ENCODE measurements at places on chromosomes 4 and X. TPM values are rescaled to one million over a fixed set of nuclear protein-coding genes. Genes with fewer than 3 reads are reported as not detected.

DNA sequence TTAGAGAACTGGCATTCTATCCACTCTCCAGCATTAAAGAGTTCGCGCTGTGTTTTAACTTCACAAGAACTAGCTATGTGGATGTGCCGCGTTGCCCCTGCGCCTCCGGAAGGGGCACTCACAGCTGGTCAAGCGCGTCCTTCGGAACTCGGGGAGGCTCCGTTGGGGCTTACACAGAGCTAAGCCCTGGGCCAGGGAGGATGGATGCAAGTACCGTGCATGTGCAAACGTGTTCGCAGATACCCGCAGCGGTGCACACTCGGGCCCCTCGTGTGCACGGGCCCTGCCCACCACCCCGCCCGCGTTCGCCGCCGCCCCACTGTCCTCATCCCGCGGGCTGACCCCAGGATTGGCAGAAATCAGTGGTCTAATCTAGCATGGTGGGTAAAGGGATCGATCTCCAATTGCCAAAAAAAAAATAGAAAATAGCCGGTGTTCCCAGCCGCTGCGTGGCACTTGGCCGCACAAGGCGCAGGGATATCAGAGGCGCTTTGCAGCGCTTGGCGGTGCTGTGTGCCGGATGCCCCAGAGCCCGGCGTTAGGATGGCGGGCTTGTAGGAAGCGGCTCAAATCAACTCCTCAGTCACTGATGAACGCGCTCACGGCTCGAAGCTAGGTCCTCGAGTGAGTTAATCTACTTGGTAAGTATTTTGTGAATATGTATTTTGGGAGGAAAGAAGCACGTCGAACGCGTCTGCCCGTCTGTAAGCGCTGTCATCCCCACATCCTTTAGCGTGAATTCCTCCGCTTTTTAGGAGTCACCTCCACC is 989 bp upstream of the PCDH10 start:
- peaks cover 49% of the 10 kb centered on the region for H3K4me1 ChIP-seq
- H3K36me3 ChIP-seq: no peaks in the 10 kb centered on the region
- peaks cover 70% of the 10 kb centered on the region for H3K27me3 ChIP-seq
- no peak for DNase-seq

The CT47B1 gene
- total RNA-seq: not detected

DNA sequence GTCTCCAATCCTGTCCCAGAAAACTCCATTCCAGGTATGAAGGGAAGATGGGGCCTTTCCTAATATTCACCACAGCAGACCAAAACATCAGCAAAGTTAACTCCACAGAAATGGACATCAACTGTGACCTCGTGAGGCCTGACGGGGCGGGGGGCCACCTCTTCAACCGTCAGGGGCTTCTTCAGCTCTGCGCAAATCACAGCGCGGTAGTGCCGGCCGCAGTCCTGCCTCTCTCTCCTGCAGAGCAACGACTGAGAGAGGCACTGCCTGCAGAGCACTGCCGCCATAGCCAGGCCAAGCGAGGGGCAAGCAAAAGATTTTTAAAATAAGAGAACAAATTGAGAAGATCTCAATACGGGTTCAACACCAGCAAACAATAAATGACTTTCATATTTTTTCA is 226.2 kb downstream of the STPG2 start:
- H3K36me3 ChIP-seq: no peaks in the 10 kb centered on the region
- DNase-seq: no peak
- H3K4me1 ChIP-seq: no peaks in the 10 kb centered on the region
- H3K4me3 ChIP-seq: no peak overlapping the region

DNA sequence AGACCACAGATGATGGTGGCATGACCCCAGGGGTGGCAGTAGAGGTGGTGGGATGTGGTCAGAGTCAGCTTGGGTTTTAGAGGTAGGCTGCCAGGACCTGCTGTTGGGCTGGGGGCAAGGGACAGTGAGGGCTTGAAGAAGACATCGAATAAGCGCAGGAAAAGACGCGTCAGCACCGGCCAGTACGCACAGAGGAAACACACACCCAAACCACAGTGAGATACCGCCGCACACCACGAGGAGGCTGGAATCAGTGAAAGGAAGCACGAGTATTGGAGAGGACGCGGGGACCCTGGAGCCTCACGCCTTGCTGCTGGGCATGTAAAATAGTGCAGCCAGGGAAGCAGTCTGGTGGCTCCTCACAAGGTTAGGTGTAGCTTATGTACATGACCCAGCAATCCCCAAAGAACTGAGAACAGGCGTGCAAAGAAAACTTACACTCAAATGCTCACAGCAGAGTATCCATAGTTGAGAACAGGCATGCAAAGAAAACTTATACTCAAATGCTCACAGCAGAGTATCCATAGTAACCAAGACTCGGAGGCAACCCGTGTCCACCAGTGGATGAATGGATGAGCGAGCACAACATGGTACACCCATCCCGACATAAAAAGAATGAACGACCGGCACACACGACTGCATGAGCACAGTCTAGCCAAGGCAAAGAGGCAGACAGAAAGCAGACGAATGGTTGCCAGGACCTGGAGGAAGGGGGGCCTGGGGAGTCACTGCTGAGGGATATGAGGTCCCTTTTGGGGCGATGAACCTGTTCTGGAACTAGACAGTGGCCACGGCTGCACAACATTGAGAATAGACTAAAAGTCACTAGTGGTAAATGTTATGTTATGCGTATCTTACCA is 13.3 kb downstream of the PDZD4 start:
- no peaks in the 10 kb centered on the region for H3K36me3 ChIP-seq
- H3K4me3 ChIP-seq: no peak overlapping the region
- peak overlapping the region; percentile 67 for H3K27ac ChIP-seq
- no peak for DNase-seq

DNA sequence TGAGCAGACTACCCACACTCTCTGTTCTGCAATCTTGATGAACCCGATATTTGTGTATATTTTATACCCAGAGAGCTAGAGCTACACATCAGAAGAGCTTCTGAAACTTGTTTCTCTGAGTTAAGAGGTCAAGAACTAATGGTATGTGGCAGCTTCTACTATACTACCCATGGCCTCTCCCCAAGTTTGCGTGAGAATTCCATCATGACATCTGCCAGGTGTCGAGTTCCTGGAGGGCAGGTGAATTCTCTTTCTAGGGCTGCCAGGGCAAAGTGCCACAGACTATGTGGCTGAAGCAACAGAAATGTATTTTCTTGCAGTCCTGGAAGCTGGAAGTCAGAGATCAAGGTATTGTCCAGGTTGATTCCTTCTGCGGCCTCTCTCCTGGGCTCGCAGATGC is 4.4 kb downstream of the SORCS2 start:
- no peak for DNase-seq
- no peak overlapping the region for H3K4me3 ChIP-seq
- H3K27ac ChIP-seq: no peak overlapping the region
- peaks cover 30% of the 10 kb centered on the region for H3K27me3 ChIP-seq

- H3K27ac ChIP-seq: no peak overlapping the region
- H3K36me3 ChIP-seq: no peaks in the 10 kb centered on the region
- no peaks in the 10 kb centered on the region for H3K4me1 ChIP-seq
Measured at GRCh38 chr4:154559141-154559493, 3.7 kb upstream of the FGB start.

The PFKFB1 gene
- total RNA-seq: 1.1 TPM

GRCh38 chrX:7552760-7553159 is 290.2 kb upstream of the VCX start:
- no peak for DNase-seq
- no peaks in the 10 kb centered on the region for H3K4me1 ChIP-seq
- no peak overlapping the region for H3K27ac ChIP-seq
- no peak overlapping the region for H3K4me3 ChIP-seq
- peaks cover 3% of the 10 kb centered on the region for H3K27me3 ChIP-seq

DNA sequence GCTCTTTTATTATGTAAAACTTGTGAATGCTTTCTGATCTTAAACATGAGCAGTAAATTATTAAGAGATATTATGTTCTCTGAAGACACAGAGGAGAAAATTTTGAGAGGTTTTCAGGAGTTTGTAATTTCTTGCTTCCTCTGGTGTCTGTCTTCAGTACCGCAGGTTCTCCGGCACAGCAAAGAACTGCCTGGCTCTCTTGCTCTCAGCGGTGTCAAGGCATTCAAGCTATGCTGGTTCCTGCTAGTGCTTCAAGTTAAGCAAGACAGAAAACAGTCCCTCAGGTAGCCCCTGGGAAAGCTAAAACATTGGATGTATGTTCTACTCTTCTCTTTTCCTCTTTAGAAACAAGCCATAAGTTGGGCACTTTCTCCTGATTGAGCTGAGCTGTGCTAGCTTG is 120.2 kb upstream of the CENPE start:
- peaks cover 39% of the 10 kb centered on the region for H3K36me3 ChIP-seq
- no peak overlapping the region for H3K4me3 ChIP-seq
- H3K27me3 ChIP-seq: no peaks in the 10 kb centered on the region
- DNase-seq: peak; percentile 13

DNA sequence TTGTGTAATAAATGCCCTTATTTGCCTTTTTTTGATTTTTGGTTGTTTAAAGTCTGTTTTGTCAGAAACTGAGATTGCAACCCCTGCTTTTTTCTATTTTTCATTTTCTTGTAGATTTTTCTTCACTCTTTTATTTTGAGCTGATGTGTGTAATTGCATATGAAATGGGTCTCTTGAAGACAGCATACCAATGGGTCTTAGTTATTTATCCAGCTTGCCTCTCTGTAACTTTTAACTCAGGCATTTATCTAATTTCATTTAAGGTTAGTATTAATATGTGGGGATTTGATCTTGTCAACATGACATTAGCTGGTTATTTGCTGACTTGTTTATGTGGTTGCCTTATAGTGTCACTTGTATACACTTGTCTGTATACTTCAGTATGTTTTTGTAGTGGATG is 378.0 kb downstream of the CPXCR1 start:
- H3K27me3 ChIP-seq: no peaks in the 10 kb centered on the region
- H3K36me3 ChIP-seq: peaks cover 21% of the 10 kb centered on the region
- no peaks in the 10 kb centered on the region for H3K4me1 ChIP-seq
- no peak for DNase-seq
- H3K27ac ChIP-seq: no peak overlapping the region

DNA sequence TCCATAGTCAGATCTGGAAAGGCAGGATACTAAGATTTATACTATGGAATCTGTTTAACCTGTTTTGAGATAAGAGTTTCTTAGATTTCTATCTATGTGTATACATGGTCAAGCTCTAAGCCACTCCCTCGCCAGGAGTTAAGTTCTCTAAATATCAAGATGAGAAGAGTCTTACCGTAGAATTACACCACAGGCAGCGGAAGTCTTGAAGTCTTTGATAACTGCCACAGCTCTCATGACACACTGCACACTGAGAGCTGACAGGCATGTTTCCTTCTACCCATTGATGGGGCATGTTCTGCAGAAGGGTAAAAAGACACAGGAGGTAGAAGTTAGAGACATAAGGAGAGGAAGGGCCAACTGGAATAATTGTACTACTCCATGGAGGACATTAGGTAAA is 67.7 kb downstream of the DGKK start:
- H3K4me3 ChIP-seq: no peak overlapping the region
- no peak overlapping the region for H3K27ac ChIP-seq
- 0 out of 2 replicates have a peak, but pooled peaks cover 2% of the 10 kb centered on the region for H3K36me3 ChIP-seq
- H3K4me1 ChIP-seq: no peaks in the 10 kb centered on the region
- no peaks in the 10 kb centered on the region for H3K27me3 ChIP-seq

GRCh38 chr4:28774344-28774743 is 1913.7 kb downstream of the STIM2 start:
- no peak overlapping the region for H3K27ac ChIP-seq
- H3K4me3 ChIP-seq: no peak overlapping the region
- peaks cover 4% of the 10 kb centered on the region for H3K4me1 ChIP-seq
- no peak for DNase-seq
- no peaks in the 10 kb centered on the region for H3K36me3 ChIP-seq
- no peaks in the 10 kb centered on the region for H3K27me3 ChIP-seq

The FGG gene
- 3.0 TPM for total RNA-seq

- DNase-seq: no peak
- no peaks in the 10 kb centered on the region for H3K36me3 ChIP-seq
- no peak overlapping the region for H3K27ac ChIP-seq
- no peaks in the 10 kb centered on the region for H3K27me3 ChIP-seq
Measured at GRCh38 chr4:38213083-38213805, 253.0 kb downstream of the PTTG2 start.

The PDLIM3 gene
- 6.2 TPM for total RNA-seq

DNA sequence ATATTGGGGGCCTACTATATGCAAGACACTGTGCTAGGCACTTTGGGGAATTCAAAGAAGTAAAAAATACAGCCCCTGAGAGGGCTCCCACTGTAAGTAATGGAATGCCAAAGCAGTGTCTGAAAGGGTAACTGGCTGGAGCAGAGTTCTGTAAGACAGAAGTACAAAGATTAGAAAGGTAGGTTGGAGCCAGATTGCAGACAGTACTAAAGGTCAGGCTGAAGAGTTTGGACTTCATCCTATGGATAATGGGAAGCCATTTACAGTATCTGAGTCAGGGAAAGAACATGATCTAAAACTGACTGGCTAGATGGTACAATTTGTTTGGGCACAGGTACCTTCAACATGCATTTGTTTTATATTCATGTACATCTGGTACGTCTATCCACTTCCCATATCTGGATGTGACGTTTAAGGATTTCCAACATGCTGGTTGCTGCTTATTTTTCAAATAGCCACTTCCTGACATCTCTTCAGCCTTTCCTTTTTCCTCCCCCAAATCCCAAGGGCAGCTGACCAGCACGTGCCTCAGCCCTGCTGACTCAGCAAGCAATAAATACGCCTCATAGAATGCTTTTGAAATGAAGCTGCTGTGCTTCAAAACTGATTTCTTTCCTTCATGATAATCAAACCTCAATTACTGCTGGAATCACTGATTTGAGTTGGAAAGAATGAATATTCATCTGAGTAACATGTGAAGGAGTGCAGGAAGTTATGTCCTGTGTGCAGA is 9.5 kb downstream of the ENOX2 start:
- H3K4me1 ChIP-seq: peaks cover 7% of the 10 kb centered on the region
- H3K27ac ChIP-seq: no peak overlapping the region
- DNase-seq: no peak
- H3K27me3 ChIP-seq: no peaks in the 10 kb centered on the region
- no peaks in the 10 kb centered on the region for H3K36me3 ChIP-seq

- peaks cover 43% of the 10 kb centered on the region for H3K27me3 ChIP-seq
- peaks cover 56% of the 10 kb centered on the region for H3K4me1 ChIP-seq
- no peak overlapping the region for H3K27ac ChIP-seq
- peak overlapping the region; percentile 66 for H3K4me3 ChIP-seq
- peaks cover 2% of the 10 kb centered on the region for H3K36me3 ChIP-seq
- no peak for DNase-seq
Measured at GRCh38 chr4:4859799-4860599, 534 bp downstream of the MSX1 start.

The NDST3 gene
- 0.37 TPM for total RNA-seq

DNA sequence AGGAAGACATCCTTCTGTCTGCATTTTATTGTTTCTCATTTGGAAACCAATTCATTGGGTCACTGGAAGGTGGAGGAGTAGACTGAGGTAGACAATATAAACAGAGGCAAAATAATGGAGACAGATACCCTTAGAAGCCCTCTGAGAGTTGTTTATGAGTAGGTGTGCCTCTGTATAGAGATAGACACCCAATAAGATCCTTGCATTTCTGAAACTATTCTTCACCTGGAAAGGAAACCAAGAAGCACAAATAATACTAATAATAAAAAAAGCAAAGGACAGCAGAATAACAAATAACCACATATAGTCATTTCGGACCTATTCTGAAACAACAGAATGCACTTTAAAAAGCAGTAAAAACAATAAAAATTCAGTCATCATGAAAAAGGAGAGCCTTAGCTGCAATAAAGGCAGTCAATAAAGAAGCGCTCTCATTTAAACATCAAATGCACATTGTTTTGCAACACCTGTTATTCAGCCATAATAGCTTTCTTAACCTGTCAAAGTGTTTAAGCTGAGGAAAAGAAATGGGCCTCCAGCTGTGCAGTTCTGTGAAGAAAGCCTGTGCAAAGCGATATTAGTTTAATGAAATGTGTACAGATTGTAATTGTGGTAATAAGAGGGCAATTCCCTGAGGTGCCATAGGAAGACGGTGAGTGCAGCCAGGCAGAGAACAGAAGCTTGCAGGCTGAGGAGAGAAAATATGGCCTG is 904.2 kb downstream of the STPG2 start:
- no peak overlapping the region for H3K27ac ChIP-seq
- H3K4me1 ChIP-seq: peaks cover 18% of the 10 kb centered on the region
- DNase-seq: no peak
- no peak overlapping the region for H3K4me3 ChIP-seq
- H3K27me3 ChIP-seq: no peaks in the 10 kb centered on the region
- H3K36me3 ChIP-seq: no peaks in the 10 kb centered on the region
